ENCODE measurements at places on chromosomes 4 and X.

DNA sequence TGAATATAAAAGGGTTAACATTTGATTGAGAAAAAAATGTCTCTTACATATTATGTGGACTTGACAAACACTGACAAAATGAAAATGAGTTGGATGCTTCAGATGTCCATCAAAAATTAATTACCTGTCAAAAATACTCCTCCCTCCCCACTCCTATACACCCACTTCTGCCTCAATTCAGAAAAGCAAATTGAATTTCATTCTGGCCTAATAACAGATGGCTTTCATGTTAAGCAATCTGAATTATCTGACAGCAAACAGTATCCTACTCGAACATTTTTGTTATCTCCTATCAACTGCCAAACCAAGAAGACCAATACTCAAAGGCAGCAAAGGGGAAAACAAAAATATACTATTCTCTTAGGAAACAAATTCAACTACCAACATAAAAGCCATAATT lies 44.0 kb downstream of the ATP8A1 start:
- no peak for DNase-seq

- DNase-seq = no peak
Observed at GRCh38 chr4:40033613-40034012, 23.0 kb upstream of the N4BP2 start.

DNA sequence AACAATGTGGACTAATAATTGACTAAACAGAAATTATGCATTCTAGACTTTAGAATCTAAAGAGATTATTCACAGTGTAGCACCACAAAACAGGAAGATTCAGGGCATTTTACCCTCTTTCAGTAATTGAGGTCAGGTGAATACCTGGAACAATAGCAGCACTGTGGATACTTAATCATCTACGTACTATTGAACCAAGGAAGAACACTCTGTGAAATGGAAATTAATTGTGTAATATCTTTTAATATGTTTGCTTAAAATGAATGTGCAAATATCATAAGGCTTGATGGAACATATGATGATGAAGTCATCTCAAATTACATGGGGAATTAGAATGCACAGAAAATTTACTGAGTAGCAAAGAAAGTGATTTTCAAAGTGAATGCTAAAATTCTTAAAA lies 68.5 kb upstream of the MAP9 start:
- no peak for DNase-seq

GRCh38 chr4:76435528-76436319 lies 695 bp downstream of the SHROOM3 start:
- no peak for DNase-seq

- no peak for DNase-seq
Observed at GRCh38 chr4:118289794-118290193, 63.0 kb downstream of the PRSS12 start.

GRCh38 chr4:158428242-158428641 lies 93.4 kb upstream of the RXFP1 start:
- DNase-seq = no peak

DNA sequence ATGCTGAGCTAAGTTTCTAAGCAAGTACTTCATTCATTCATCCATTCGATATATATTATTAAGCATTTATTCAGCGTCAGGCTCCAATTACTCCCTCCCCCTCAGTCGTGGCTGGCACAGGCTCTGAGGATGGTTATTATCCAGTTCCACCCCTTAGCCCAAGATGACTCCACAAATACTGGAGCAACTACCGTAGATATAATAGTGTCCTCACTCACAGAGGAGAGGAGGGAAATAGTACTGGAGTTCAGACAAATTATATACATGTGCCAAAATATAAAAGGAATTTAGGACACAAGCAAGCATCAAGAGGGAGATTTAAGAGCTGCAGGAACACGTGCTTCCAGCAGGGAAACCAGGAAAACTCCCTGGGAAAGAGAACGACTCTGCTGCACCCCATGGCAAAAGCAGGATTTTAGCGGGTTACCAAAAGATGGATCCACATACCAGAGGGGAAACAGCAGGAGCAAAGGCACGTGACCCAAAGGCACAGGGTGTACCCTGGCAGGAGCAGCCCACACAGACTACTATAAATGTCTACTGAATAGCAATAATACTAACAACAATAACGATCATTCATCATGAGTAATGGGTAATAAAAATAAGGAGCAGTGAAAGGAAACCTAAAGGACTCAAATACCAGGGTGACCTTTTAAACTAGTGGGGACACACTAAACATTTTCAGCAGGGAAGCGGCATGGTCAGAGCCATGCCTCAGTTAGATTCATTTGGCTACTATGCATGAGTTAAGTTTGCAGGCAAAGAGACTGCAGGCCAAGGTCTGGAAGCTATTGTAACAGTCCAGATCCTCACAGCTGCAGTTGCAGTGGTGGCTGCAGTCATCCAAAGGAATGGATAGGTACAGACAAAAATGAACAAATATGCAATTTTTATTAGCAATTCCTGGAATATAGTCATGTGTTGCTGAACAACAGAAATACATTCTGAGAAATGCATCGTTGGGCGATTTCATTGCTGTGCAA lies 153.7 kb downstream of the APBB2 start:
- no peak for DNase-seq

DNA sequence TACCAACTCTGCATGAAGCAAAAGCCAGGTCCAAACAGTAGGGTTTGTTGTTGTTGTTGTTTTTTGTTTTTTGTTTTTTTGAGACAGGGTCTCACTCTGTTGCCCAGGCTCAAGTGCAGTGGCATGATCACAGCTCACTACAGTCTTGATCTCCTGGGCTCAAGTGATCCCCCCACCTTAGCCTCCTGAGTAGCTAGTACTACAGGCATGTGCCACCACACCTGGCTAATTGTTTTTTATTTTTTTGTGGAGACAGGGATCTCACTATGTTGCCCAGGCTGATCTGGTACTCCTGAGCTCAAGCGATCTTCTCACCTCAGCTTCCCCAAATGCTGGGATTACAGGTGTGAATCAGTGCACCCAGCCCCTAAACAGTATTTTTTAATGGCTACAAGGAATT lies 6.2 kb downstream of the S100P start:
- DNase-seq = no peak

DNA sequence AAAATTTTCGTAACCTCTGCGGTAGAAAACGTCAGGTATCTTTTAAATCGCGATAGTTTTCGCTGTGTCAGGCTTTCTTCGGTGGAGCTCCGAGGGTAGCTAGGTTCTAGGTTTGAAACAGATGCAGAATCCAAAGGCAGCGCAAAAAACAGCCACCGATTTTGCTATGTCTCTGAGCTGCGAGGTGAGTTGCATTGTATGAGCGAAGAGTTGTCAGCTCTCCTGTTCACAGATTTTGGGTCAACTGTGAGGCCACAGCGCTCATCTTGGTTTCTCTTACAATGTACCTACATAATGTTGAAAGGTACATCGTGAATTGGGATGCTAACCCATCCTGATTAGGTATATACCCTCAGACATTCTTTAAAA lies 486 bp downstream of the CLCN3 start:
- DNase-seq = no peak

DNA sequence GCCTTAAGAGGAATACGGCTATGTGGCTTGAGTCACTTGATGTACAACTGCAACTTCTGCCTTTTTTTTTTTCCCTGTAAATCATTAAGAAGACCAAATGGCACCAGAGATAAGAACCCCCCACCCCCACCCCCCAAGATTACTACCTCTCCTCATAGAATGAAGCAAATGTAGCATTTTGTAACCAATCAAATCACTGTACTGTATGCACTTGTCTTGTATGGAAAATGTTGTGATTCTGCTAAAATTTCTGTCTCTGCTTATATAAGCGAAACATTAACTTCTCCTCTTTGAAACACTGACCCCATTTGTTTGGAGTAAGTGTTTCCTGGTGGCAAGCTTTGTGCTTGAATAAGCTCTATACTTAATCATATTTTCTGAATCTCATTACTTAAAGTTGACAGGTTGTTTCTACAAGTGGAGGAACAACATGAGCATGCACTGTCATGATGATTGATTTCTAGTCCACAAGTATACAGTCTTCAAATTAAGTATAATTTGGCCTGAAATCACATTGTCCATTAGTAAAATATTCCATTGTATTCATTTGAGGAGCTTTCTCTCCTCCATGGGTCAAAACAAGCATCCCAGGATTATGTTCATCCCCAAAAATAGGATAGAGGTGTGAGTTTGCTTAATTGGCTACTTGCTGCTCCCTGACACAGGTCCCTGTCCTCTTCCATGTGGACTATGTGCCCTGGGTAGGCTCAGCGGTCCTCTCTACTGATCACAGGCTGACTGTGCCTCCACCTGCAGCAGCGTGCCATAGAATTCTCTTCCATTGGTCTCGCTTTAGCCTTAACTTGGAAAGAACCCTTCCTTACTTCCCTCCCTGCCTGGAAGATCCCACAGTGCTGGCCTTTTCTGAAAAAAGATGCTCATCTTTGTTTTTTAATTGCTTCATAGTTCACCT lies 104.0 kb upstream of the BMP2K start:
- DNase-seq = no peak

DNA sequence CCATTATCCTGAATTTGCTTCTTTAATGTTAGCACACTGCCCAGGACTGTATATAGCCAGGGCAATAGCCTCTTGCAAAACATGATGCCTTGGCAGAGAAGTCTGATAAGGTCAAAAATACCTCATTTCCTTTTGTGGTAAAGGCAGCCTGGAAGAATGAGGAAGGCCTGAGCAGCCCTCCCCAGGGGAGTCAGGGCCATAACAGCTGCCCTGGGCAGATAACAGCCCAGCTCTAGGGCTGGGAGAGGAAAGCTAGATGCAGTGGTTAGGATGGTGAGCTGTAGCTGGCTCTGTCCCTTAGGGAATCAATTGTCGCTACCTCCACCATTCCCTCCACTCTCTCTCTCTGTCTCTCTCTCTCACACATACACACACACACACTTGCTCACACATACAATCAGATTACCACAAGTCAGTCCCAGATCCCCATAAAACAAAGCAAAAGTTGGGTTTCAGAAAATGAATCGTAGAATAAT lies 29.2 kb downstream of the EFHC2 start:
- no peak for DNase-seq

- no peak for DNase-seq
Observed at GRCh38 chr4:173746424-173746823, 216.4 kb upstream of the HAND2 start.

GRCh38 chrX:141759238-141759637 lies 60.7 kb upstream of the SPANXD start:
- DNase-seq = no peak

GRCh38 chrX:124035657-124036056 lies 74.2 kb downstream of the STAG2 start:
- no peak for DNase-seq

DNA sequence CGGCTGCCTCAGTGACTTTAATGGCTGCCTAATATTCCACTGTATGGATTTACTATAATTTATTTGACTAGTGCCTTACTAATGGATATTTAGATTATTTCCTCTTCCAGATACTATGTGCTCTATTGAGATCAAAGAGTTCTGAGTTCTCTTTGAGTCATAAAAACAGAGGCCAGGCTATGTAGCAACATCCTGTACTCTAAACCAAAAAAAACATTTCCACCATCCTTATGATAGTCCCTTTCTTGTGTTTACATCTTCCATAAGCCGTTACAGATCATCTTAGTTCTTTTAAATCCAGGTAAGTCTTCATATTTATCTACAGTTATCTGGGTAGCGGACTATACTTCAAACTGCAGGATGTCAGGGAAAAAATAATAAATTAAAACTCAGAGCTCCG lies 56.6 kb upstream of the TMEM184C start:
- DNase-seq = no peak
